ENCODE measurements at places on chromosomes 2 and 18.

DNA sequence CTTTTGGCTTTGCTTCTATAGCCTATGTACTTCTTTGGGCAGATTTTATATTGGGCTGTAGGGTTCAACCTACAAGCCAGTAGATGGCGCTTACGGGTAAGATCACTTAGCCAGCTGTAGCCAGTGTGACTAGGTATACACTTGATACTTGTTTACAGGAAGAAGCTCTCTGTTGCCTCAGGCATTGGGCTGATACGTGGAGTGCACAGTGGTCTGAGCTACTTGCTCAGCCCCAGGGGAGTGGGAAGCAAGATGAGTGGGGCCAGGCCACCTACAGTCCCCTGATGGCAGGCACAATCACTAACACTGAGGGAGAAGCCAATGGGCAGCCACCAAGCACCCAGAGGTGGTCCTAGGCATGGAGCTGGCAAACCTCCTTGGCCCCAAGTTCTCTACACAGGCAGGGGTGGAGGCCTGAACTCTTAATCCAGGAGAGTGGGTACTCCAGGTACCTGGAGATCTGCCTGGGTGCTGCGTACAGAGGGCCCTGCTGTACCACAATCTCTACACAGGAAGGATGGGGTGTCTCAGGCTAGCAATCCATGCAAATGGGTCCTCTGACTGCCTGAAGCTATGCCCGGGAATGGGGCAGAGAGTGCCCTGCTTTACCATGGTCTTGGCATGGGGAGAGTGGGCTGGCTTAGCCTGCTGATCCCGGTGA, 122.2 kb downstream of the NCOA1 start:
- no peak for DNase-seq

DNA sequence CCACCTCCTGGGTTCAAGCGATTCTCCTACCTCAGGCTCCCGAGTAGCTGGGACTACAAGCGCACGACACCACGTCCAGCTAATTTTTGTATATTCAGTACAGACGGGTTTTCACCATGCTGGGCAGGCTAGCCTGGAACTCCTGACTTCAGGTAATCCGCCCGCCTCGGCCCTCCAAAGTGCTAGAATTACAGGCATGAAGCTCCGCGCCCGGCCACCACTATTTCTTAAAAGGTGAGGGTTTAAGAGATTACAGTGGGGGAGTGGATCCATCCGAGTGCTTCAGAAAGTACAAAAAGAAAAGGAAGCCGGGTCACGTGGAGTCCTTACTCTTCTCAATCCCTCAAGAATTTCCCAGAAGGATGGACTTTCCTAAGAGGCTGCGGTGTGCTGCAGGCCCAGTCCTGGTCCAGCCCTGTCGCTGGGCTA, 146.9 kb downstream of the ANKRD44 start:
- DNase-seq: no peak

DNA sequence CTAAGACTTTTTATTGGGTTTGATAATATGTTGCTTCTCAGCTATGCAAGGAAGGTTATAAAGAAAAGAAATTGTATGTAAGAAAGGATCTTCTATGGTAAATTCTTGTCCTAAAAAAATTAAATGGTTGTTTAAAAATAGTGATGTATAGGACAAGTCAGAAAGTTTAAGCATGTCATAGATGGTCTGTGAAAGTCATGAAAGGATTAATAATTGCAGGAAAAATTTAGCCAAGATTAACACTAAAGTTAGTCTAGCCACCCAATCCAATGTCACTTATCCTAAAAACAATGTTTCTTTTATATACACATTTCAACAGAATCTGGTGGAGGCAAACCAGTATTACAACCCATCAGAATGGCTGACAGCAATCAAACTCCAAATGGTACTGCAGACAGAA, 1046.7 kb upstream of the SLC39A10 start:
- no peak for DNase-seq

DNA sequence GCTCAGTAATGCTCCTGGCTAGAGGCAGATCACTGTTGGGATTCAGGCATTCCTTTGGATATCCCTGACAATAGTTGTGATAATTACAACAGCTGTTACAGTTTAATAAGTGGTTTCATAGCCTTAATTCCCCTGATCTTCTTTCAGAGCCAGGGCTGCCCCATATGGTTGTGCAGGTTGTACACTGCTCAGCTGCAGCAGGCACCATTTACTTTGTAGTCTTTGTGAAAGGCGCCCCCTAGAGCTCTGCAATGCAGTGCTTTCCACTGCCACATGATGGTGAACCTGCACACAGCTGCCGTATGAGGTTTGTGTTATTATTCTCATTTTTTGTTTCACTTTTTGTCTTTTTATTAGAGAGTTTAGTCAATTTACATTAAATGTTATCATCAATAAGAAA, 239.1 kb downstream of the KCNS3 start:
- no peak for DNase-seq

All from globus pallidus (tissue), 1 donor.